ENCODE measurements at places on chromosomes 3 and 15. TPM values are rescaled to one million over a fixed set of nuclear protein-coding genes. Genes with fewer than 3 reads are reported as not detected.

DNA sequence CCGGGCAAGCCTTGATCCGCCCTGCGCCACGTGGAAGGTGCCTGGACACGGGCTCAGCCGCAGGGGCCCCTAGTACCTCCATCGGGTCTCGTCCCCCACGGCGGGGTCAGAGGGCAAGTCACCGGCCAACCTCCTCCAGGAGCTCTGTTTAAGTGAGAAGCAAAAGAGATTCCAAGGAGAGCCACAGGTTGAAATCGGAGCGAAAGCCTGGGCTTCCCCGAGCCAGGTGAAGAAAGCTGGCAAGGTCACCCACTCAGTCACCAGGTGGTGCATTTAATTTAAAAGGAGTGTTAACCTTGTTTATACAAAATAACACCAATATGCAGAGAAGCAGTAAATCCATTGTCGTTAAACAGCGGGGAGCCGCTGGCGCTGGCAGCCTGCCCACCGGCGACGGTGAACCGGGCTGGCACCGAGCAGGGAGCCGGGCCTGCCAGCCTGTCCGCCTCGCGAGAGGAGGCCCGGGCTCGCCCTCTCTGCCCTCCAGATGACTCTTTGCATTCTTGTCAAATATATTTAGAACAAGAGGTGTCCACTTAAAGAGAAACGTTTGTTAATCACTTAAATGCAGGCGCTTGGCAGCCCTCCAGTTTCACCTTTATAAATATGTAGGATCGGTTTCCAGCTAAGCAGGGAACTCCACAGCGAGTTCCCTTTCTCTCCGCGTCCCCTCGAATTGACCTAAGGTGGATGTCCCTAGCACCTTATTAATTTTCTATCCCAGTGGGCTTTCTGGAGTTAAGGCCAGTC lies 277.3 kb upstream of the NR2F2 start:
- peak; percentile 62 for DNase-seq

- no peak for DNase-seq
Observed at GRCh38 chr3:192915722-192916121, 1.9 kb downstream of the MB21D2 start.

DNA sequence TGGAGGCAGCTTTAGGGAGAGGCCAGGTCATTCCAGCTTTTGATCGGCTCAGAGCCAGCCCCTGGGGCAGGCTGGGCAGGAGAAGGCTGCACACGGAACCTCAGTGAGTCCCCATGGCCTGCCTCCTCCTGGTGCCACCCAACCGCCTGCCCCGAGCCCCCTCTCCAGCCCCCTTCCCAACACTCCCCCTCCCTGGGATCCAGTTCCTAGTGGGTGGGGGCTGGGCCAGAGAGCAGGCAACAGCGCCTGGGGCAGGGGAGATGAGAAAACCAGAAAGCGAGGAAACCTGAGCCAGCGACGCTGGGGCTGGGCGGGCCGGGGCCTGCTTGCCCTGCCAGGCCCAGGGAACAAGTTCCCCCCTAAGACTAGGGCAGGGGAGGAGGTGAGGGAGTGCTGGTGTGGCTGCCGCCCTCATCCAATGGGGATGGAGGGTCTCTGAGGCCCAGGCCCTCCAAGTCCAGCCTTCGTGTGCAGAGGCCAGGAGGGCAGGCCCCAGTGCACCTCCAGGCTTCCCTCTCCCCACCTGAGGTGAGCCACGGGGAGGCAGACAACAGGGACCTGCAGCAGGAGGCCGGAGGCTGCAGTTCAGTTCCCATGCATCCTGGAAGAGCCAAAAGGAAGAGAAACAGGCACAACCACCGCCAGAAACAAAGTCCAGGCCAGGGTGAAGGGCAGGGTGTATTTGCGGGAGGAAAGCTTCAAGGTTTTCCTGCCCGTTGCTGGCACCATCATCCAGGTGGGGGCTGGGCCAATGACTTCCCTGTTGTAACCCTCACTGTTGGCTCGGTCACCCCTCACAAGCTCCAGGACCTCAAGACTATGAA lies 4.0 kb upstream of the SEMA3F start:
- no peak for DNase-seq

GRCh38 chr3:100898681-100899080 lies 94.5 kb downstream of the ABI3BP start:
- DNase-seq: no peak

Gene RPP25
- 6.0 TPM for total RNA-seq

All from sciatic nerve (tissue), 2 donors.